ENCODE measurements at places on chromosomes 1 and 21.

DNA sequence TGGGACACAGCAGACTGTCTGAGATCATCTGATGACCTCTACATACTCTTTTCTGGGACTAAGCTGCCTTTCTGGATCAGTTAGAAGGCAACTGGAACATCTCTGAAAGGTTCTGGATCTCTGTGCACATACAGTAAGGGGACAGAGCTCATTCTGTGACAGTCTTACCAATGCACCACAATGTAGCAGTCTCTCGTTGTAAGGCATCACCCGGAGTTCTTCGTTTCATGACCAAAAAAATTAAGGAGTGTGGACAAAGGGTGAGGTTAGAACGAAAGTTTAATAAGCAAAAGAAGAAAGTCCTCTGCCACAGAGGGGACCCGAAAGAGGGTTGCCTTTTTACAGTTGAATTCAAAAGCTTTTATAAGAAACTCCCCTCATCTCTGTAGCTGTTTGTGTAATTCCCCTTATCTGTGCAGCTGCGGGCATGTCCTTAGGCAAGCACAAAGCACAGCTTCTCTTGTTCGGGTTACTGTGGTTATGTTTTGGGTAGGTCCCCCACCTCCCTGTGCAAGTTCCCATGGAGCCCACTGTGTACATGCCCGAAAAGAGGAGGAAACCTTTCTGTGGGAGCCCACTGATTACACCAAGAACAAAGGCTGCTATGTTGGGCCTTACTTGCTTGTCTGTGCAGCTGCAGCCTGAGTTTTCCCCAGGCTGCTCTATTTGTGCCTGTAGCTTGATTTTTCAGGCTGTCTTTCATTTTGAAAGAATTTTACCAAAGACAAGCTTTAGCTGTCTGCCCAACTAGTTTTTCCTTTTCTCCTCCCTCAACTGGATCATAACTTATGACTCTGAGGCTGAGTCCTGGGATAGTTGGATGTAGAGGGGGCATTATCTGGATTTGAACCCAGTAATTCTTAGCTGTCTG is 53.1 kb upstream of the CACNA1E start:
- no peak for DNase-seq

- peak; percentile 88 for DNase-seq
These were observed 1.1 kb downstream of the BCAR3 start for GRCh38 chr1:93680420-93681100.

- DNase-seq = no peak
These were observed 3.8 kb upstream of the PIGC start for GRCh38 chr1:172447641-172448040.

DNA sequence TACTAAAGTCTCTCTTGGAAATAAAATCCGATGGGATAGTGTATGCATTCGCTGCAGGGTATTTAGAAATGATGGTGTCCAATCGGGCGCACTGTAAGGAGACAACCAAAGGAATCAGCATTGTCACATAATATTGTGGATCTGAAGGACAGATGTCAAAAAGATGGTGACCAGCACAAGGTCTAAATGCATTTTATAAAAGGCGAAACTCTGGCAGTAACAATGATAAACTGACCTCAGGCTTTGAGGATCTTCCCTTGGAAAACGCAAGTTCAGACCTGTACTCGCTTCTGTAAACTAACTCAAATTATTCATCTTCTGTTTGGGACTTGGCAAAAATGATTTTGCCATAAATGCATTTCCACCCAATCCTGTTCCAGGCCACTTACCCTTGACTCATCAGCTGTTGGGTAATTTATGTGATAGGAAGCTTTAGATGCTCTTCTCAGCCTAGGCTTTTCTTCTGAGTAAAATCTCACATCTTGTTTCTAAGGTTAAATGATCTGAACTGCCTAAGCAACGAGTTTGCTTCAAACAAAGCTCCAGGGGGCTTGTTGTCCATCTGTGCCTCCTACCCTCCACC is 33.8 kb downstream of the STPG1 start:
- DNase-seq = peak; percentile 27

GRCh38 chr1:25671929-25672328 is 55.3 kb downstream of the MAN1C1 start:
- no peak for DNase-seq

GRCh38 chr1:230906226-230906625 is 37.9 kb upstream of the C1orf198 start:
- no peak for DNase-seq

DNA sequence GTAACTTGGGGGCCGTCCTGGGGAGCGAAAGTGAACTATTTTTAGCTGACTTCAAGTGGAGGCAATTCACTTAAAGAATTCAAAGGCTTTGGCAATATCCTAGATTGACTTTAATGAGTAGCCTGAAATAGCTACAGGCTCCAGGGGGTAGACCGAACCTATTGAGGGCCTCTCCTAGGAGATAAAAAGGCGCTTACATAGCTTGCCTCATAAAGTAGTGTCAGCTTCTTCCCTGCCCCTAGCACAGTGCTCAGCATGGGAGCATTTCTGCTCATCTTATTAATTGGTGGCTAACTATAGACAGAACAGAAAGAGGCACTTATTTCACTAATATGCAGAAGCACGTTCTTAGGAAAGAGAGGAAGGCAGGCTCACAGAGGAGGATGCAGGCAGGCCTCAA is 12.3 kb upstream of the CTNNBIP1 start:
- no peak for DNase-seq

- no peak for DNase-seq
These were observed 1.1 kb upstream of the KCNT2 start for GRCh38 chr1:196609370-196609737.

GRCh38 chr1:106747791-106748190 is 308.7 kb upstream of the PRMT6 start:
- no peak for DNase-seq

DNA sequence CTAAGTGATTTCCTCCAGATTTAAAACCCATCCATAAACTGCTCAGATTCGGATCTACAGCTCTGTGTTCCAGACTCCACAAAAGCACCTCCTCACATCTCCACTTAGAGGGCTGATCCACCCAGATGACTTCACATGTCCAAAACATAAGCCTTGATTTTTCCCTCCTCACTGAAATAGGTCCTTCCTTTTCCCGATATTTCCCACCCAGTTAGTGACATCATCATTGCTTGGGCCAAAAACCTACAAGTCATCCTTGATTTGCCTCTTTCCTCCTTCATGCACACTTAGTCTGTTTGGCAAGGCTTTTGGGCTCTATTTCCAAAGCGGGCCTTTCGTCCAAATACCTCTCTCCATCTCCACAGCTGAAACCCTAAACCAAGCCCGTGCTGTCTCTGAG is 32.3 kb downstream of the CCDC185 start:
- no peak for DNase-seq

- DNase-seq = peak; percentile 82
These were observed 688.9 kb upstream of the ADGRL2 start for GRCh38 chr1:81111818-81112217.

- DNase-seq = no peak
These were observed 74.3 kb downstream of the SIPA1L2 start for GRCh38 chr1:232555494-232556210.

DNA sequence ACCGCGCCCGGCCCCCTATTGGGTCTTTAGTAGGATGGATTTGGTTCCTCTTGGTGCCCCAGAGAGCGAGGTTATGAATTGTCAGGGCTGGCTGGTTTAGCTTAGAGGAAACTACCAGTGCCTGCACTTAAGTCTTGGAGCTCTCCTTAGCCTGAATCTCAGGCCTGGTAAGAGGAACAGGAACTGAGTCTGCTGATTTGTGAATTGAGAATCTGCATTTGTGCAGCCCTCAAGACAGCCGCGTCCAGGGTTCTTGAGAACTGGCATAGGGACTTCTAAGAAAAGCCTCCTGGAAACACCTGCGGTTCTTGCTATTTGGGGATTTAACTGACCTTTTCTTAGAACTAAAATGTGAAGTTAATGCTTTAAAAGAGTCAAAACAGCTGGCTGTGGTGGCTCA is 1.7 kb downstream of the NECAP2 start:
- DNase-seq = no peak

All from NCI-H226 (cell line).